ENCODE measurements at places on chromosomes 2 and 18.

DNA sequence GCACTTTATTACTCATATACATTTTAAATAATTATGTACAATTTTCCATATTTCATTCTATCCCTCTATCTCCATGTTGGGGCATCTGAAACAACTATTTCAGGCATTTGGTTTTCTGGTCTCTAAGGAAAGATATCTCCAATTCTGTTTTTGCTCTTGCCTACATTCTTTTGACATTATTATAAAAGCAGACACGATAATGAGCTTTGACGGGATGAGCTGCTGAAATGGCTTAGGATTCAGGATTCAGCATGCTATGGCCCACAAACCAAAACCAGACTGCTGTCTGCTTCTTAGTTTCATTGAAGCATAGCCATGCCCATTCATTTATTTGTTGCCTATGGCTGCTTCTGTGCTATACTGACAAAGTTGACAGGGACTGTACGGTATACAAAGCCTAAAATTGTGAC, 42.7 kb upstream of the GLS start:
- no peak for DNase-seq

DNA sequence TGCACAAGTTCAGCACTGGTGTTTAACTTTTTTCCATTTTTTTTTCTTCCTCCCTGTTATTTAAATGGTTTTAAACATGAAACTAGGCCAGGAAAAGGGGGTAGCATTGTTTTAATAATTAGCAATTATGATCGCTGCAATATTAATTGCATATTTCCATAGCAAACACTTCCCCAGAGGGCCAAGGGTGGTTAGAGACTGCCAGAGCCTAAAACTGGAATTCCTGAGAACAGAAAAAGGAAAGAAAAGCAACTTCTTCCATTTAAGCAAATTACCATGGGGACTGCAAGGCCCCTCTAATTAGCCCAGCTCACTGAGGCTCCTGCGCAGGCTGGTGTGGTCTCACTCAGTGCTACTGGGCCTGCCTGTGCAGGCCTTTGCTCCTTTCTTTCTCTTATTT, 201.5 kb downstream of the SMAD2 start:
- DNase-seq, result no peak

DNA sequence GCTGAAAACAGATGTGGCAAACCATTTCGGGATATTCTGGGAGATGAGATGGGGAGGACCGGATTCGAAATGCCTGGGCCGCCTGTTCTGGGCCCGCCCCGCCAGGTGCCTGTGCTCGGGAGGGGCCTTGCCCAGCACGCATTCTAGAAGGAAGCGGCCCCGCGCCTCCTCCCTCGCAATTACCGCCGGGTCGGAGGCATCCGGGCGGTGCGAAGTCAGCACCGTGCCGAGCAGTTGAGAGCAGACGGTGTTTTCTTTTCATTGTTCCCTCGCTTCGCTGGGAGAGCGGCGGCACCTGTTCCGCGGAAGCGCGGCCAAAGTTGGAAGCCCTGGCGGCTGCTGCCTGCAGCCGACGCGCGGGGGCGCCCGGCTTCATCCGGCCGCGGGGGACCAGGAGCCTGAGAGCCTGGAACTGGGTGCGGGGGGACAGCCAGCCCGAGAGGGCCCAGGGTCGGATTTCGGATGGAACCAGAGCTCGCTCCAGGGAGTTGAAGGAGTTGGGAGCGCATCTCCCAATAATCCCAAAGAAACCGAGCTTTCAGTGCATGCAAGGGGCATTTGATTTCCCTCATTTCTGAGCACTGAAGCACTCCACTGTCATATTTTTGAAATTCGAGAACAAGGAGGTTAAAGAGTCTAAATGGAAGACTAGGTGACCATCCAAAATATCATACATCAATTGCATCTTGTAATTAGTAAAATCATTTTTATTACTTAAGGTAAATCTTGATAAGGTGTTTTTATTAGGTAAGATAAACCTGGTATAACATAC, 241.8 kb upstream of the RAB12 start:
- peak; percentile 2 for DNase-seq

DNA sequence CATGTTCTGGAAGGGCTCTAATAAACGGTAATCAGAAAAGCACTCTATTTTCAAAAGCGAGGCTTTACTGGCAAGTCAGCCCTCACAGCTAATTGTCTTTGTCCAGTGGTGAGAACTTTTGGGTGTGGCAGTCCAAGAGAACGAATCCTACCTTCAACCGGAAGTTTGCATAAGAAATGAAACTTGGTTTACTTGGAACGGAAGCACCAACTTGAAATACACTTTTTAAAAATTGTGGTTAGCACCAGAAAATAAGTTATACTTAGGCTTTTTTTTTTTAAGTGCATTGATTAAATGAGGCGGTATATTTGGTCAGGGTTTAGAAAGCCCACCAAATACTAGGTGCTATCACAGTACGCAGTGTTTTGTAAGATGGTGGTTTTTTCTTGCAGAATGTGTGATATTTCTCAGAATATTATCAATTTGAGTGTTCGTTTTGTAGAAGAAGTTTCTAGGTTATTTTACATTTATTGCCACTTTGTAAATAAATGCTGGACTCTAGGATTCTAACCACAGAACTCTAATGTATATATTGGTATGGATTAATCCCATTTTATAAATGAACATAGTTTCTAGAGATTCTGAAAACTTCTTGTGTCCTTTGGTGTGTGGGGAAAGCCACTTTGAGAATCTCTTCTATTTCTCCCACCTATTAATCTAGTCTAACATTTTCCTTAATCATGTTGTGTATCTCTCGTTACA, 1.2 kb downstream of the MYL12A start:
- peak; percentile 71 for DNase-seq

DNA sequence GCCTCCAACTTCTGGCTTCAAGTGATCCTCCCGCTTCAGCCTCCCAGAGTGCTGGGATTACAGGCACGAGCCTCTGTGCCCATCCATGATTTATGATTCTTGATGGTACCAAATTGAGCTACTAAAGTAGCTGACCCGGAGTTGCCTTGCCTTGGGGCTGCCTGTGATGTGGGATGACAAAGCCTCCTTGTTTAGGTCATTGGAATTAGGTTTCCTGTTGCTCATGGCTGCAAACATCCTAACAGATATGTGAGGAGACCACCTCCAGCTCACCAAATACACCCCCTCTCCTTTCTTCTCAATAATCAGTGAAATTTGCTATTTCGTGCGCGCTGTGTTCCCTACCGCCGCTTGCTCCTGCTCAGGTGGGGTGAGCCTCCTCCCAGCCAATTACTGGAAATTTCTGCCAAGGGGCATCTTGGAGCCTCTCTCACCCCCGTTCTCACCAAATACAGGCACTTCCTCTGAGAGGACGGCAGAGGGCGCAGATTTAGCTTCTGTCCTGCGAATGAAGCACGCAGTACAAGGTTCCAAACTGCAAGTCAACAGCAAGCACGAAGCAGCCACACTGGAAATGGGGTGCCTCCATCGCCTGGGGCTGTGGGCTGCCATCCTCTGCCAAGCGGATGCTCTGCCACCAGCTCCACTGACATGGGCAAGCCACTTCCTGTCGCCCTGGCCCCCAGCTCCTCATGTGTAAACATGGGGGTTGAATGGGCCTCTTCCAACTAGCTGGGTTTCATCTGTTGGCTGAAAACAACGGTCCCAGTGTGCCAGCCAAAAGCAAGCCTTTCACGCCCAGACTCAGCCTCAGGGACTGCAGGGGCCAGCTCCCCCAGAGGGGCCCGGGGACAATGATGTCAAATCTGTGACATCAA, 71.7 kb downstream of the NCAPH start:
- peak; percentile 83 for DNase-seq

- DNase-seq, result no peak
Measured at GRCh38 chr2:239601880-239602279, 201.1 kb upstream of the HDAC4 start.

GRCh38 chr2:144217853-144218633, 301.9 kb downstream of the ZEB2 start:
- no peak for DNase-seq

Data from NB4 (cell line).